Stimulated activated CD8-positive, alpha-beta memory T cell treated with anti-CD3 and anti-CD28 coated beads, Interleukin-15, amount 100 ng/mL, for 48 hours (primary cell): ENCODE measurements at places on chromosomes 7 and 10.

GRCh38 chr10:5831446-5831782, 18.2 kb upstream of the GDI2 start:
- no peak for DNase-seq

DNA sequence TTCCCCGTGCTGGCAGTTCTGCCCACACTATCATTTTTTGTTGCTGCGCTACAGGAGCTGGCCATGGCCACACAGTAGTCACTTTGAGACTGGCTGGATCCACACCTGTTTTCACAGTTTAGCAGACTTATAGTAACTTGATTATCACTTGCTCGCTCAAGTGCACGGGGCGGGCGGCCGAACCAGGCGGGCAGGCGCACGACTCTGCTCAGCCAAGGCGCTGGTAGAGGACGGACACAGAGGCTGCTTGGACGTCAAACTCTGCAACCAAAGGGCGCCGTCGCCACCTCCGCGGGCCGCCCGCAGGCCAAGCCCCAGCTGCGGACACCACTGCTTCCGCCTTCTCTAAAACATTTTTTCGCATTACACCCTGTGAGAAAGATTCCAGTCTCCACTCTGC, 38.4 kb upstream of the PHYHIPL start:
- DNase-seq = no peak

DNA sequence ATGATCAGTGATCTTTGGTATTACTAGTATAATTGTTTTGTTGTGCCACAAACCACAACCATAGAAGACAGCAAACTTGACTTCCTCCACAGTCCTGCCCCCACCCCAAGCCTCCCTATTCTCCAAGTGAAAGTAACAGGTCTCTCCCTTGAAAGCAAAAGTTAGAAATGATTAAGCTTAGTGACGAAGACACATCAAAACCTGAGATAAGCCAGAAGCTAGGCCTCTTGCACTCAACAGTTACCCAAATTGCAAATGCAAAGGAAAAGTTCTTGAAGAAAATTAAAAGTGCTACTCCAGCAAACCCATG, 7.5 kb downstream of the SAR1A start:
- peak; percentile 53 for DNase-seq

DNA sequence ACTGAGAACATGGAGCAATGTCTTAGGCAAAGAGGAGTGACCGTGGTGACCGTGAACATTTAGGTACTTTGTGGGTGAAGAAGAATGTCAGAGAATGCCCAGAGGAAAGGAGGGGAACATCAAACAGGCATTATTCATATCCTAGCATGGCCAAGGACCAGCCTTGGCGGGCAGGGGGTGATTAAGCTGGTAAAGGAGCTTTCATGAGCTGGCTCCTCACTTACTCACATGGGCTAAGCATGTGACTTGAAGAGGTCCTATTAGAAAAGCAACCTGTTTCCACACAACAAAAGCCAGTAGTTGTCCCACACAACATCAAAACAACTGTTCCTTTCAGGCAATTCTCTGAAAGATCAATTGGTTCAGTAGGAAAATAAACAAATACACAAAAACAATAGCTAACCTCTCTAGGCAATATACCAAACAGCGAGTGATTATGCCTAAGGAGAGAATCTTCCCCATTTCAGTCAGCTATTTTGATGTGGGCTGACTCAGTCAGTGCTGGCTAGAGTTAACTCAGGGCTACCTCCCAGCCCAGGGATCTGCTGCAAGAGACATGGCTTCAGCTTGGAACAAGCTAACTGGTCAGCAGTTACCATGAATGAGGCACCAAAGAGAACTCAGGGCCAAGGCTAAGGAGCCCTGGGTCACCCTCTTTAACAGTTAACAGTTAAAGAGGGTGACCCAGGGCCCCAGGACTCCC, 283.5 kb downstream of the ARHGAP12 start:
- DNase-seq = no peak

DNA sequence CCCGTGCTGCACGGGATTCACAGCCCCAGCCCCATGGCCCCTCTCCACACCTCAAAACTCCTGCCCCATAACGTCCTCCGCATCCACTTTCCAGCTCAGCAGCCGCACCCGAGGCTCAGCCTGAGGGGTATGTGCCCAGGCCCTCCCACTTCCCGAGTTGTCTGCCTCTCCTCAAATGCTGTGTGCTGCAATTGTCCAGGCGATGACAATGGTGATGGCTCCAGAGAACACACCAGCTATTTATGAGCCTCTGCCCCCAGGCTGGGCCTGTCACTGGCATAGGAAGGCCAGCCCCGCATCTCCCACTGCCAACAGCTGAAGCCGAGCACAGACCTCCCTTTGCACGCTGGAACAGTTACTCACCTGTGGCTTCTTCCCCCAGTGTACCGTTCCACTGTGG, 2.4 kb upstream of the LDB3 start:
- DNase-seq = no peak

DNA sequence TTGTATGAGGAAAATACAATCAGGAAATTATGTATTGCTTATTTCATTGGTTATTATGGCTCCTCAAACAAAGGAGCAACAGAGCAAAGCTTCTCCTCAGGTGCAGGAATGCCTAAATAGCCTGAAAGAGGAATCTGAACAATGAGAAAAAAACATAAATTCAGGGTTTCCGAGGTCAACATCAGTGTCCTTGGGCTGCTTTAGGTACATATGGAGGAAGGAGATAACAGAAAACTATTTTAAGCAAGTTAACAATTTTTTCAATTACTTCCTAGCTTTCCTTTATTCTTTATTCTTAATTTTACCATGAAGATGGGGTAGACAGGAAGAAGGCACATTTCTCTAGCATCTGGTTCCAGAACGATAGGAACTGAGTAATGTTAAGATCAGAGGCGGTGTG, 14.0 kb downstream of the SLC16A9 start:
- no peak for DNase-seq

DNA sequence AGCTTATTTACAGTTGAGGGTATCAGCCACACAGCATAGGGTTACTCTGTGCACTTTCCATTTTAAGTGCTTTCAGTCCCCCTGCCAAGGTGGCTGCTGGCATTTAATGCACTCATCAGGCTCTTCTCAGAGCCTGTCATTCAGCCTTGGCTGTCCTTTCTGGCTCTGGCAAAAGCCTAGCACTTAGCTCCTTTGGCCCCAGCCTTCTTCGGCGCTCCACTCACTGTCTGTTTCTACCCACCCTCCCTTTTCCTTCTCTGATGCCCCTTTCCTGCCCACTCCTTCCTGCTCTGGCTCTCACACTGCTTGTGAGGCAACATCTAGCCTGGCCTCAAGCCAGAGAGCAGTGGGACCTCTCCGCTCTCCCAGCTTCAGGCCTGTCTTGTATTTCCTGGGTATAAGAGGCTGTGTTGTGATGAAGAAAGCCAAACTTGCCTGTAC, 60.2 kb downstream of the WIPF3 start:
- no peak for DNase-seq

DNA sequence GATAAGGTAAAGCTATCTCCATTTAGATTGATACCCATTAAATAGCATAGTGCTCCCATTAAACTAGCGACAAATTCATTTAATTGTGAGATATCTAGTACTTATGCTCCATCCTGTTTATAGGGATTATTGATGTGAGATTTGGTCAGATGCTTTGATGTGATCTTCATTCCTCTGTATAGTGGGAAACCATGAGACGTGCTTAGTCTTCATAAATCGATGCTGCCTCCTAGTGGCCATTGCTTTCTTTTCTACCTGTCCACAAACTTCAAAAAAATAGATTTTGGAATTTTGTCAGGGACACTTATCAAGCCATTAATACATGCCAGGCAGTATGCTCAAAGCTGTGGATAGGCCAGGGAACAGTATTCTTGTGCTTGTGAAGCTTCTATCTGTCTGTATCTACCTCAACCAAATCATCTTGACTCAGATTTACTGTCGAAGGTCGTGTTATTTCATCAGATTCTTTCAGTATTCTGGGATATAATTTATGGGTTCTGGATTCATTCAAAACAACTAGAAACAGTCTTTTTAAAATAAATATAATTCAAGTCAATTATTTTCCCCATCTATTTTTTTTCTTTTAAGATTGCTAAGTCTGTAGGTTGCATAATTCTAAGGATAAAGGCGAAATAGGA, 12.0 kb downstream of the LSM8 start:
- no peak for DNase-seq

GRCh38 chr10:100392686-100393003, 45.6 kb downstream of the SCD start:
- DNase-seq = no peak

DNA sequence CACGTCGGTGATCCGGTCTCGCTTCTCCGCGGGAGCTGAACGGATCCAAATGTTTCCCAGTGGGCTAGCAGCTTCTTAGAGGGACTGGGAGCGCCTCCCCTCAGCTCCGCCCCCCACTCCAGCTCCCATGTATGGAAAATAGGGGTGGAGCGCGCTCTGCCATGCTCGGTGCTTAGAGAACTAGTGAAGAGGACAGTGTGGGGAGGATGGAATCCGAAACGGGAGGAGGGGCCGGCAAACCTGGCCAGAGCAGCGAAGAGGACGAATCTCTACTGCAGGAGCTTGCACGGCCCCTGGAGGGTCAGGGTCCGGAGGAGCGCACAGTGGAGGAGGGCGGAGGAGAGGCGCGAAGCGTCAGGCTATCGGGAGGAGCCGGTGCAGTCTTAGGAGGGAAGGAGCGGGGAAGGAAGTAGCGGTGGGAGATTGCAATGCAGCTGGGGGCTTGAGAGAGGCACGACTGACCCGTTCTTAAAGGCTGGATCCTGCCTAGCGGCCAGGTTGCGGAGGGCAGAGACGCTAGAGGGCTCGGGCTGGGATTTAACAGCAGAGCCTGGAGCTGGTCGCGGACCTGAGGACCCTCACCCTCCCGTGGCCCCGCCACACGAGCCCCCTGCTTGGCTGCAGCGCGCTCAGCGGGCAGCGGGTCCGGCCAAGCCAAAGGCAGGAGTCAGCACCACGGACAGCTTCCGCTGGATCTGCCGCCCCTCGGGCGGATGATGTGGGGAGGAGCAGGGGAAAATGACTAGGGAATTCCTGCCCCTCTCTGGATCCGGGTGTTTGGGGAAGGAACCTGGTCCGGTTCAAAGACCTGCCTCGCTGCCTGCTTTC, at the start of gene PRLHR:
PRLHR (minus strand) TSS at position 51 of the 828 bp plus-strand sequence. CDS start 404 bp downstream, outside the sequence.
- DNase-seq = no peak

- DNase-seq = no peak
Measured at GRCh38 chr7:21620054-21620453, 77.2 kb downstream of the DNAH11 start.

DNA sequence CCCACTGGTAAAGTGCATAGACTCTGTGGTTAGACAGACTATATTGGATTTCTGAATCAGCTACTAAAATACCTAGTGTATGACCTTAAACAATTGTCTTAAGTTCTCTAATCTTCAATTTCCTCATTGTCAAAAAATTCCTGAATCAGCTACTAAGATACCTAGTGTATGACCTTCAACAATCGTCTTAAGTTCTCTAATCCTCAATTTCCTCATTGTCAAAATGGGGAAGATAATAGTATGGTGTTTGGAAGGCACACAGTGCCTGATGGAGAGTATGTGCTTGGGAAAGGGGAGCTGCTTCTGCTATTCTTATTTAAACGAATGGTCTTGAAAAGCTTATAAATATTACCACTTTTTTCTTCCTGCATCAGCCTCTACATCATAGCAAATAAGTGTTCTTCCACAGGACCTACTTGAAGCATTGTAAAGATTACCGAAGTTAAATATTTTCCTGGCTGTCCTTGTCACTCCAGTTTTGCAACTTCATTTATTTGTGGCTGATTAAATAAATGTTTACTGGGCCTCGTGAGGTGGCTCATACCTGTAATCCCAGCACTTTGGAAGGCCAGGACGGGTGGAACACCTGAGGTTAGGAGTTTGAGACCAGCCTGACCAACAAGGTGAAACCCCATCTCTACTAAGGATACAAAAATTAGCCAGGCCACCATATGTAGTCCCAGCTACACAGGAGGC, 64.4 kb upstream of the ITGA8 start:
- no peak for DNase-seq

DNA sequence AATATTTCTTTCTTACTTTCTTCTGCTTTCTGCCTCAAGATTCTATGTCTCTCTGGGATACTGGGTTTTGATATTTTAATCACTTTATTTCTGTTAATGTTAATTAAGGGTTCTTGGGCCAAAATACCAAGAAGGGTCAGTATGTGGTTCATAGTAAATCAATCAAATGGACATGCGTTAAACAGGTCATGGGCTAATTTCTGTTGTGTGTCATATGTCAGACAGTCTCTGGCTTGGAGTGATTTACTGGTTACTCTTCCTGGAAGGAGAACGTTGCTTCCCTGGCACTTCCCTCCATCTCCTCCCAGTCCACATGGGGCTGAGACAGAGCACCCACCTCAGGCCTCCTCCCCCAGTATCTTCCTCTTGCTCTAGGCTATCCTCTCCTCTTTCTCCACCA, 489.1 kb downstream of the SUGCT start:
- DNase-seq = no peak

DNA sequence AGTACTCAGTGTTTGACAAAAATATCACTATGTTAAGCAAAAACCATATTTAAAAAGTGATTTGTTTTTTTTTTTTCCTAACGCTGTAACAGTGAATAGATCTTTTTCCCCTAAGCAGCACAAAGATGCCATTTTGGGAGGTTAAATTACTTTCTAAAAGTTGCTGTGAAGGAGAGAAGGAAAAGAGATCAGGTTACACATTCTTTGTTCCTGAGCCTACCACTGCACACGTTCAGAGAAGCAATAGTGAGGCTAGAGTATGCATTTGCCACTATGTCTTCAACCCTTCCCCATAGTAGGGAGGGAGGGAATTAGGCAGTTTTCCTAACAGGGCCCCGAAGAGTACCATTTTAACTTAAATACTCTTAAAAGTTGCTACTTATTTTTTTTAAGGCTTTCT, 38.9 kb downstream of the BMPR1A start:
- no peak for DNase-seq

DNA sequence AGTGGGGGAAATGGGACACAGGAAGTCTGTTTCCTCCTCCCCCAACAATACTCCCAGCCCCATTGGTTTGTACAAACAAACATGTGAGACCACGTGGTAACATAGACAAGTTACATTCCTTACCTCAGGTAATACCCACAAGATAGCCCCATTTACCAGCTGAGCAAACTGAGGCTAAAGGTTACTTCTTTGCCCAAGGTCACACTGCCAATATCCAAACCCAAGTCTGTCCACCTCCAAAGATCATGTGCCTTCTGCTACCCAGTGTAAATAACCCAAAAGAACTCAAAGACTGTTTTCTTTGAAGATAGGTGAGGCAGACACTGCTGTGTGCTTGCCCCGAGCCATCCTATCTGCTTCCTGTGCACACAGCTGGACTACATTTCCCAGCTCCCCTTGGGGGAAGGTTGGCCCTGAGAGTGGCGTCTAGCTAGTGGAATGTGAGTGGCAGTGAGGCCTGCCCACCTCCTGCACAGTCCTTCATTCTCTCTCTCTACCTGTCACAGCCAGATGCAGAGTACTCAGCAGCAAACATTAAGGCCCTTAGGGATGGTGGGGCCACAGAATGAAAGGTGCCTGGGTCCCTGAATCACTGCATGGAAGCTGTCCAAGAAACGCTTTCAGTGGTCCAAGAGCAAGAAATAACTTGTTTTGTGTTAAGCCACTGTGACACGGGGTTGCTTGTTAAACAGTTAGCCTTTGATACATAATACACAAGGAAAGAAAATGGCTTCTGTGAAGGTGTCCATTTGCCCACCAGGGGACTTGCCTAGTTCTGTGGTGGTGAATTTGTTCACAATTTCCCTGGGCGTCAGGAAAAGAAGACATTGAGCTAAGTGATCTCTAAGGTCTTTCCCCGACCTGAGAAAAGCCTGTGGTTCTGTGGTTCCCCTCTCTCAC, 257.7 kb upstream of the NFE2L3 start:
- peak; percentile 18 for DNase-seq
